ENCODE measurements at places on chromosomes 1 and 21.
A peak's percentile ranks its signal among the peaks of the same experiment; 100 is the strongest.

- DNase-seq = no peak
These were observed 38.7 kb downstream of the GPR161 start for GRCh38 chr1:168097921-168098528.

- DNase-seq = no peak
These were observed 1072.2 kb downstream of the BRINP3 start for GRCh38 chr1:189405419-189405818.

DNA sequence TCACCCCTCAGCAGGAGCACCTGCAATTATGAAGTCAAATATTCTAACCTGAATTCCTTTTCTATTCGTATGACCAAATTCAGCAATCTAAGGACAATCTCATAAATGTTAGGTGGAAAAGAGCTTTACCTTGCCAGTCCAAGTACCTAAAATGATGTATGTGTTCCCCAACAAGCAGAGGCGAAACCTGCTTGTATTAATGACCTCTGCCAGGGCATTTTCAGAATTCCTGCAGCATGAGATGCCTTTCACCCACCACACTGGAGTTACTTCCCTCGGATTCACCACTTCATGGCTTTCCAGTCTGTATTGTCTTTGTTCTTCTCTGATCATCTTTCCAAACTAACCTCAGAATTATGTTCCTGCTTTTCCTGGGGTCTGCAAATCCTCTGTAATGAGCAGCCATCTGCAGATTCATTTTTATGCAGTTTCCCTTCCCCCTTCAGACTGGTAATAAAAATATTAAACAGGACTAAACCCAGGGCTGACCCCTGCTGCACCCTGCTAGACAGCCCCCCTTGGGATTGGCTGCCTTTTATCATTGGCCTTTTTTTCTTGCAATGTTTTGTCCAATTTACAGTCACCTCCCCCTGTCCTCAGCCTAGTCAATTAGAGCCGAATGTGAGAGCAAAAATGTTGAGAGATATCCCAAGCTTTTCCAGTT lies 26.6 kb upstream of the CASQ2 start:
- no peak for DNase-seq

GRCh38 chr1:107993920-107994319 lies 28.9 kb upstream of the VAV3 start:
- peak; percentile 46 for DNase-seq

GRCh38 chr1:67882196-67882958 lies 49.1 kb upstream of the GNG12 start:
- no peak for DNase-seq

DNA sequence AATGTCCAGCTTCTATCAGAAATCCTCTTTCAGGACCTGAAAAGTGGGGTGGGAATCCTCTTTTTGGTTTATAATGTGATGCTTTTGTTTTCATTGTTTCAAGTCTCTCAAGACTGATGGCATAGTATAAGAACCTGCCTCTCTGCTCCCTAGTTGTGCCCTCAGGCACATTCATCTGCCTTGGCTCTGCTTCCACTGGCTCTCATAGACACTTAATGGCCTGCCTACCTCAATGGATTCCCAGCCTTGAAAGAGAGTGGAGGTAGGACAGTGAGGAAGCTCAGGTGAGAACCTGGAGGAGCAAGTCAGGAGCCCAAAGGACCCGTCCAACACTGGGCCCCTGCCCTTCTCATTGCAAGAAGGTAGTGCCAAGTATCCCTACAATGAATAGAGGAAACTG lies 4.8 kb downstream of the TTLL7 start:
- DNase-seq = peak; percentile 36

DNA sequence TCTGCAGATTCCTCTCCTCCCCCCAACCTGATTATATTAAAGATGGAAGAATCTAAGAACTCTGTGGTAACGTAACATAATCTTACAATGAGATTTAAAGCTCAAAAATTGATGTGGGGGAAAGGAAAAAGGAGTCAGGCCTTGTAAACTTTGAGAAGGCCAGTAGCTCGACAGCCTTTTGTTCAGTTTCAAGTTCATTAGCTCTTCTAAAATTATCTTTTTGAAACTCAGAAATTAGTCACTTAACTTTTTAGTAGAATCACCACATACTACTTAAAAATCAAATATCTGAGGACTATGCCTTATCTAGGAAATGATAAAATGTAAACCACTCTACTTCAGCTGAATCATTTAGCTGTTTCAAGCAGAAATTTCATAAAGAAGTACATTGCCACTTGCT lies 996.2 kb downstream of the AMY1C start:
- DNase-seq = no peak

DNA sequence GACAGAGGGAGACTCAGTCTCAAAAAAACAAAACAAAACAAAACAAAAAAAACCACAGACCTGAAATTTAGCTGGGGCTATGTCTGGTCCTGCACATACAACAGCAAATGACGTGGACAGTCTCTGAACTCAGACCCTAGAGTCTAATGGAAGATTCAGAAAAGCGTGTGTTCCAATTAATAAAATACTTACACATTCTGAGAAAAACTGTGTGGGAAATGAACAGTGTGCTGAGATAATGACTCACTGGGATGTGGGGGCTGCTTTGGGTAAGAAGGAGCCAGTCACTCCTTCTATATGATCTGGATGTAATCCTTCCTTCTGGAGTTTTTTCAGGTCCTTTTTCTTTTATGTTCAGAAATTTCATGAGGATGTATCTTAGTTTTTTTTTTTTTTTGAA lies 29.4 kb downstream of the CLDN14 start:
- peak; percentile 36 for DNase-seq

DNA sequence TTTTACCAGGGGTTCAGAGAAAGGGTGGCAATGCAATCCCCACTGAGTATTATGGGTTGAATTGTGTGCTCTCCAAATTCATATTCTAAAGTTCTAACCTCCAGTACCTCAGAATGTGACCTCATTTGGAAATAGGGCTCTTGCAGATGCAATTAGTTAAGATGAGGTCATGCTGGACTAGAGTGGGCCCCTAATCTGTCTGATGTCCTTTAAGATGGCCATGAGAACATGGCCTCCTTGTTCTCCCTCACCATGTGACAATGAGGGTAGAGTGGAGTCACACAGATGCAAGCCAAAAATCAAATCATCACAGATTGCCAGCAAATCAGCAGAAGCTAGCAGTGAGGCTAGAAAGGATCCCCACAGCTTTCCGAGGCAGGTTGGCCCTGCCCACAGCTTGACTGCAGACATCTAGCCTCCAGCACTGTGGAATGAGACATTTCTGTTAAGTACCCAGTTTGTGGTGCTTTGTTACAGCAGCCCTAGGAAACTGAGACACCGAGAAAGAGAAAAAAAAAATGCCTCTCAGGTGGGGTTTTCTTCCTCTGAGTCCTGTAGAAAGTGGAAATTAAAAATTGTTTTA lies 25.5 kb upstream of the CREG1 start:
- DNase-seq = no peak
